ENCODE measurements at places on chromosomes 16 and 17. TPM values are rescaled to one million over a fixed set of nuclear protein-coding genes. Genes with fewer than 3 reads are reported as not detected.

Gene ADAP2
- 3.4 TPM for polyA plus RNA-seq

Gene HLF
- polyA plus RNA-seq, result 24.7 TPM

Gene SMCR8
- 0.99 TPM for polyA plus RNA-seq

Gene TMIGD1
- polyA plus RNA-seq, result not detected

Gene CAPNS2
- polyA plus RNA-seq, result not detected

Gene VTN
- not detected for polyA plus RNA-seq

Gene POLR2C
- polyA plus RNA-seq, result 15.9 TPM

All from Purkinje cell (primary cell).